Stimulated activated CD8-positive, alpha-beta memory T cell treated with anti-CD3 and anti-CD28 coated beads, Interleukin-4, amount 100 ng/mL, for 1 hour (primary cell): ENCODE measurements at places on chromosomes 4 and X.

- DNase-seq, result no peak
Measured at GRCh38 chr4:136526517-136526916, 1005.8 kb downstream of the PCDH18 start.

DNA sequence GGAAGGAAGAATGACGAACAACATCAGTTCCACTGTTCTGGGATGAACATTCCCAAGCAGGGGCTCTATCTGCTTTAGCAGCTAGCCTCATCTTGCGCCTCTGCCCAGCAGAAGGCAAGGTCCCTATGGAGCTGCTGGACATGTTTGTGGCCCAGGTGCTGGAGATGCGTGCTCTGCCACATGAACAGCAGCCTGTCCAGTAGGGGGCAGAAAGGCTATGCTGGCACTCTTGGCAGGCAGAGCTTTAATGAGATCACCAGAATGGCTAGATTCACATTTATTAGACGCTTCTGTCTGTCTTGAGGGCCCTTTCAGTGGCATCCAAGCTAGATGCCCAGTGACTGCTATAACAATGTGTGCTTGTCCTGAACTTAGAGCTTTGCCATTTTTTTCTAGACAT is 1826.0 kb downstream of the STIM2 start:
- no peak for DNase-seq

GRCh38 chr4:159899596-159899995 is 796.7 kb downstream of the RAPGEF2 start:
- DNase-seq, result no peak

DNA sequence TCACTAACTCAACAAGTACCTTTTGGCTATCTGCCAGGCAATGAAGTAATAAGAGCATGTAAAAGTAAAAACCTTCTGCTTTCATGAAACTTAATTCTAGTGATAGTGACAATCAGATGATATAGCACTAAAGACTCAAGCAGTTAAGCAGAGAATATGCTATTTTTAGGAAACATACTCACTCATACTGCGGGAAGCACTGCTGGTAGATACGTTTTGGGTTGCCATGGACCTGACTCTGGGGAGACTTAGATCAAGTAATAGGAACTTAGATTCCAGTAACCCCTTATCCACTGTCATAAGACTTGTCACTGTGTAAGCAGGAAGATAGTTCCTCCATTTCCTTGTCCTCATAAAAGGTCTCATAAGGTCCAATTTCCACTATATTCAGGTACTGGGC is 386.3 kb downstream of the DMD start:
- no peak for DNase-seq

DNA sequence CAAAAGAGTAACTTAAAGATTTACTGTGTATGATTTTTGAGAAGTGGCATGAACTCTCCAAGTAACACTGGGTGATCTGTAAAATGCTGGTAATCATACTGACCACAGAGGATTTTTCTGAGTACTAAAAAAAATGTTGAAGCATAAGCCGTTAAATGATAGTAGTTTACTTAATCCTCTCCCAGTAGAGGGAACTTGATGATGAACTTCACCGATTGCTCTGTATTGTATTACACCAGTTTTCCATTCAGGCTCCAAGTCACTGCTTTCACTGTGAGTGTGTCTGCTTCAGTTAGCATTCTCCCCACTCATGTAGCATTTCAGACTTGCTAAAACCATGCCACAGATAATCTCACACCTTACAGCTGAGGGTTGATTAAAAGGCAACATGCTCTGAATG is 294.1 kb downstream of the GBA3 start:
- no peak for DNase-seq

GRCh38 chr4:123120473-123120872 is 198.1 kb upstream of the NUDT6 start:
- no peak for DNase-seq

DNA sequence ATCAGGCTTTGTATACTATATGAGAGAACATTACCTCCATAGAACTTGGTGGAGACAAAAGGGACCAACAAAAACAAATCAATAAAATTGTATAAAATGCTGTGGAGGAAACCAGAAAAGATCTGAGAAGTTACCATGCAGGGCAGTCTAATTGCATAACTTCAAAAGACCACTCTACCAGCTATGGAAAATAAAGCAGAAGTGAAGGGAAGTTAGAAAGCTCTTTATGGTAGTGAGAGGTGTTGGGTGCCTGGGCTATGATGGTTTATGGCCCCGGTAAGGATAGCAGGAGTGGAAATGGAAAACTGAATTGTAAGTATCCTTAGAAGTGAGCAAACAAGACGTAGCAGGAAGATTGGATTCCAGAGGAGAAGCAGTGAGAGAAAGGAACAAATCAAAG is 3.1 kb downstream of the TMEM184C start:
- no peak for DNase-seq

DNA sequence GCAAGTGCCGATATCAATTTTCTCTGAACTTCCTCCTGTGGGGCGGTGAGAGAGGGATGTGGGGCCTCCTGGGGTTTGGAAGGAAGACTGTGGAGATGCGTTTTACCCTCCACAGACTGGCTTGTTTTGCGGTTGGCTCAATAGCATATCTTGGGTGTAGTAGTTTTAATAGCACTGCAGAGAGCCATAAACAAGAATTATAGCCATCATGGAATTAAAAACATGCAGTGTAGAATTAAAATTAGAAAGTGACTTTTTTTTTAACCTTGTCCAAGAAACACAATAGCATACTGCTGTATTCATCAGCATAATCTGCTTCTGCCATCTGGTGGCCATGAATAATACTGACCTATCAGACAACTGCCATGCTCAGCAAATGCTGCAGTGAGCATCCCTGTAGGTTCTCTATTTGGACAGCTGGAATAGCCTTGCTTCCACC is 47.3 kb upstream of the SCML1 start:
- DNase-seq, result no peak

- no peak for DNase-seq
Measured at GRCh38 chr4:165757451-165757850, 115.6 kb upstream of the TLL1 start.

DNA sequence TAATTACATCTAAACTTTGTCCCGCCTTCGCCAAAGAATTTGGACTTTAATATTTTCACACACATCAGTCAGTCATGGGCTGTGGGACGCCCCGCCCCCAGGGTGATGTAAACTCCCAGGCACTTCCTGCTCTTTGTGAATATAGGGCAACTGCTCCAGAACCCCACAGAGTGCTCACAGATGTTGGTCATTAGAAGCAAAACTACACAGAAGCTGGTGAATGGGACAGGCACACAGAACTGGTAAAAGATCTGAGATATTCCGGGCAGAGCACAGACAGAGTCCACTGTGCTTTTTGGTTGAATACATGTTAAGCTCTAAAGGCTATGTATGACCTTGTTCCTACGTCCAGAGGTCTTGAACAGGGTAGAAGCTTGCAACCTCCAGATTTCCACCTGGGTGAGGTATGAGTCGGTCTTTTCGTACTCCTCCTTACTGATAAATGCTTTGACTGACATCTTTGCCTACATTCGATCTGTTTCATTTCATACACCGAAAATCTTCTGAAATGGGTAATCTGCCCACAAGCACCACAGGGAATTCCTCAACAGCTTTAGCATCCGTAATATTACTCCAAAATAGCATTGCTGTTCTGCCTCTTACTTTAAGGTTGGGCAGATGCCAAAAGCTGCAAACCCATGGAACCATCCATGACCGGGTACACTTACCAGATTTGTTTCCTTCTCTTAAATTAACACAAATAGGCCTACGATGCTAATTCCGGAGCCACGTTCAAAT is 144.6 kb downstream of the AMELX start:
- DNase-seq, result no peak

DNA sequence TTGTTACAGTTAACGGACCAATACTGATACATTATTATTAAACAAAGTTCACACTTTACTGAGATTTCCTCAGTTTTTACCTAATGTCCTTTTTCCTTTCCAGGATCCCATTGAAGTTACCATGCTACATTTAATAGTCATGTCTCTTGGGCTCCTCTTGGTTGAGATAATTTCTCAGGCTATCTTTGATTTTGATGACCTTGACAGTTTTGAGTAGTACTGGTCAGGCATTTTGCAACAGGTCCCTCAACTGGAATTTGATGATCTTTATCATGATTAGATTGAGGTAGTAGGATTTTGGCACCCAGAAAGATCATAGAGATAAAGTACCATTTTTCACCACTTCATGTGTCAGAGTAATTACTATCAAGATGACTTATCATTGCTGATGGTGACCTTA is 53.8 kb downstream of the NDNF start:
- DNase-seq, result no peak

- DNase-seq, result no peak
Measured at GRCh38 chrX:133847340-133847994, 137.9 kb downstream of the GPC3 start.

DNA sequence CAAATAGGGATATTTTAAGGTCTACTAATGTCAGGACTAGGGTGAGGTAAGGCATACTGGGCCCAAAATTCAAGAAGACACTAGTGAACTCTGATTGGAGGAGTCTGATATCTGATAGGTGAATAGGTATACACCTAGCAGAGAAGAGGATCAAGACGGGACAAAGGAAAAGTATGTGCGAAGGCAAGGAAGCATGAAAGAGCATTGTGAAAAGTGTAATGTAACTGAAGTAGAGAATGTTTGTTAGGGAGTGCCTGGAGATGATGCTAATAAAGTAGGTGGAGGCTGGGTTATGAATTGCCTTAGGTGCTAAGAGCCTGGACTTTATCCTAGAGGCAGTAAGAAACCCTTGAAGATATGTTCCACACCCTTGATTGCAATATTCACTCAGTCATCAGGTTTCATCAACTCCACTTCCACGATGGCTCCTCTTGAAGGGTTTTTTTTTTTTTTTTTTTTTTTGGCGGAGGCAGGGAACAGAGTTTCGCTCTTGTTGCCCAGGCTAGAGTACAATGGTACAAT is 49.9 kb upstream of the XIAP start:
- no peak for DNase-seq

DNA sequence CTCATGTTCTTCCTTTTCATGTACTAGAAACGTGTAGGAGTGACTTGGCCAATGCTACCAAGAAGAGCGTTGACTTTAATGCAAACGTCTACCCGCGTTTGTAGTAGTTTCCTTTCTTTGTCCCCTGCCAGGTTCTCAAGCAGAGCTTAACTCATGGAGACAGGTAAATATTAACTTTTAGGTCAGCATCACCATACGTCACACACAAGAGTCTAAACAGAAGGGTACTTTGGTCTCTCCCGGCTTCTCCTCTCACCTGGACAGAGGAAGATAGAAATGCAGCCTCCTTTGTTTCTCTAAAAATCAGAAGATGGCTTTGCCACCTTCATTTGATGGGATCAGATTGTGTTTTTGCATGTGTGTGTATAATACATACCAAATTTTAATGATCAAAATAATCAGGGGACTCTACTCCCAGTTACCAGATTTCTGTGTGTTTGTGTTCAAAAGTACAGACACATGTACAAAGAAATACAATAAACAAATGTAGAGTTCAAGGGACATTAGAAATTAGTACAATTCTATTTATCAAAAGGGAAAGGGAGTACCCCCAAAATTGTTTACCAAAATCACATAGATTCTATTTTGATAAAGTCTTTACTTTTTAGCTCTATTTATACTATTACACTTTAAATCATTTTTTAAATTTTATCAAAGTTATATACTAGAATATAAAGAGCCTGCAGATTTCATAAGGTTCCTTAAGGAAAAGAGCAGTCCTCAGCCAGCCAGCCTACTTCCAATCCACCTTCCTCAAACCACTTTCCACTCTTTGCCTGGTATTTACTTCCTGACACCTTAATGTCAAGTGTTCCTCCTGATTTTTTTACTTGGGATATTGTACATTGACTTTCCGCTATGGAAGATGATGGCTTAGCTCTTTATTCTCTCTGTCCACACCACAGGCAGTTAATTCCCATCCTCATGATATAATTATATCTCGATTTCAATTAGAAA is 195.5 kb downstream of the RELL1 start:
- no peak for DNase-seq

DNA sequence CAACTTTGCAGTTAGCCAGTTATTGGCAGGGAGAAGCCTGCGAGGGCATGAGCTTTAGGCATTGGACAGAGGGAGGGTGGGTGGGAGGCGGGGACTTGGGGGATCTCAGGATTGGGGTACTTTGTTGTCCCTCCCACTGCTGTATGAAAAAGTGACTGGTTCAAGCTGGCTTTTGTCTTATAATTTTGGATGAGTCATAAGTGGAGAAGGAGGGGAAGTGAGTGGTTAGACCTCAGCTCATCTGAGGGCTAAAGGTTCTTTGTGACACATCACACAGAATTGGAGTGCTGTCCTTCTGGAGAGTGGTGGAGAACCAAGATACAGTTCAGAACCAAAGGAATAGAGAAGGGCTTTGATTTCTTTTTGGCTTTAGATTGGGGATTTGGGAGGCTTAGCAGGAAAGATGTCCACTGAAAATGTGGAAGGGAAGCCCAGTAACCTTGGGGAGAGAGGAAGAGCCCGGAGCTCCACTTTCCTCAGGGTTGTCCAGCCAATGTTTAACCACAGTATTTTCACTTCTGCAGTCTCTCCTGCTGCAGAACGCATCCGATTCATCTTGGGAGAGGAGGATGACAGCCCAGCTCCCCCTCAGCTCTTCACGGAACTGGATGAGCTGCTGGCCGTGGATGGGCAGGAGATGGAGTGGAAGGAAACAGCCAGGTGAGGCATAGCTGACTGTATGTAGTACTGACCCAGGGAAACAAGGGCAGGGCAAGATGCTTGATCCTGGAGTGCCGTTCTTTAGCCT is at the start of gene SLC4A4:
SLC4A4 (plus strand) TSS at position 175 of the 748 bp plus-strand sequence.
- DNase-seq, result no peak

DNA sequence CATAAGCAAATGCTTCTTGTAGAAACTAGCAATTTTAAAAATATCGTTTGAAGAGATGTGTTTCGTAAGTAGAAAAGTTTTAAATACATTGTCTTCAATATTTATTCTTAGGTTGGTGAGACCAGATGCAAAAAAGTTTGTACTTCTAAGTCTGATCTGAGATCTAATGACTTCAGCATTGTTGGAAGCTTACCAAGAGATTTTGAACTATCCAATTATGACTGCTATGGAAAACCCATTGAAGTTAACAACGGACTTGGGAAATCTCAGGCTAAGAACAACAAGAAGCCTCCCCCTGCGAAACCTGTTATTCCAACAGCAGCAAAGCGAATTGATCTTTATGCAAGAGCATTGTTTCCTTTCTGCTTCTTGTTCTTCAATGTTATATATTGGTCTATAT is 50.2 kb upstream of the GRIA2 start:
- DNase-seq, result no peak

GRCh38 chrX:123771449-123772064 is 38.7 kb upstream of the THOC2 start:
- no peak for DNase-seq

- peak; percentile 14 for DNase-seq
Measured at GRCh38 chr4:41887821-41888686, 47.2 kb upstream of the TMEM33 start.

DNA sequence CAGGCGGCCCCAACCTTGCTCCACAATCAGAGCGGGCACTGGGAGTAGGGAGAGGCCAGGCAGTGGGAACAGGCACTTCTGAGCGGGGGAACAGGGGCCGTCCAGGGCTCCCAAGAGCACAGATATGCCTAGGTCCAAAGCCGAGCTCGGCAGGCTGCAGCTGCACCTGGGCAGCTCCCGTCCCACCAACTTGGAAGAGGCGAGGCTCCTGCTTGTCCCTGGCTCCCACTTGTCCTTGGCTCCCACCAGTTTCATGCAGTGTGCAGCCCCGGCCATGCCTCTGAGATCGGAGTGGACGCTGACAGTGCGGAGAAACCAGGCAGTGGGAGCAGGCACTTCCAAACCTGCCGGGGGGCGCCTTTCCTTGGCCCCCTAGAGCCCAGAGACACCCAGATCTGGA is 84.0 kb upstream of the XAGE2 start:
- no peak for DNase-seq
